Upper lobe of left lung (tissue), 6 donors: ENCODE measurements at places on chromosomes 1 and 21. TPM values are rescaled to one million over a fixed set of nuclear protein-coding genes. Genes with fewer than 3 reads are reported as not detected.

The TNFSF4 gene
- 0.46 TPM for total RNA-seq

The SYTL1 gene
- 28.7 TPM for total RNA-seq

The GJA9 gene
- not detected for total RNA-seq

The BCAR3 gene
- 33.5 TPM for total RNA-seq

The FMO5 gene
- total RNA-seq = 37.4 TPM
